ENCODE measurements at places on chromosomes 7 and 10.
A peak's percentile ranks its signal among the peaks of the same experiment; 100 is the strongest.

GRCh38 chr7:30557245-30557644 lies 37.4 kb upstream of the GARS1 start:
- DNase-seq, result no peak

- DNase-seq, result no peak
Measured at GRCh38 chr7:100785878-100786277, 41.4 kb downstream of the EPHB4 start.

DNA sequence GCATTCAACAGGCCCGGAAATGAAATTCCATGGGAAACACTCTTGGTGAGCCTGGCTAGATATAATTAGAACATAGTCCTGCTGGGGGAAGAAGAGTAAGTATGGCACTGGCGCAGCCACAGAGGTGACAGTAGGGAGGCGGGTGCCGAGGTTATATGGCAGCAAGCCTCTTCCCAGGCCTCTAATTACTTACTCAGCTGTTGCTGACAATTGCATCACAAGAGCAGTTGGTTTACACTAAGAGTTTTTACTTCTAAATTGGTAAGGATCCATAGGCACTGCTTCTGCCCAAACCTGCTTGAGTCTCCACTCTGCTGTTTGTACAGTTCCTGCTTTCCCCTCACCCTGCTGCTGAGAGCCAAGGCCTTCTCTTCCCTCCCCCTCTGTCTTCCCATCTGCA lies 93.3 kb upstream of the DUSP5 start:
- no peak for DNase-seq

DNA sequence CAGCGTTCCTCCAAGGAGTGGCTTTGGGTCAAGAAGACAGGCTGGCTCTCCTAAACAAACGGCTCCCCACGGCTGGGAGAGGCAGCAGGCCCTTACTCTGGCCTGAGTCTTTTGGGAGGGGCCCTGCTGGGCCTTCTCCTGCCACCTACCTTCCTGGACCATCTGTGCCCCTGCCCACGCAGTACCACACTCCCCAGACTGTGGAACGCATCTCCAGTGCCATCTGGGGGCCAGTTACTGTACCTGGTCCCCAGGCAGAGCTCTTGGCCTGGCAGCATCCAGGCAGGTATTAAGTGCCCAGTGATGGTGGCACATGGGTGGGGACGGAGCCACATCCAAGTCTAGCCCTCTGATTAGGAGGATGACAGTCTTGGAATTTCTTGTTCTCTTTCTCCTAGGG lies 14.4 kb downstream of the ALKBH4 start:
- peak; percentile 39 for DNase-seq

DNA sequence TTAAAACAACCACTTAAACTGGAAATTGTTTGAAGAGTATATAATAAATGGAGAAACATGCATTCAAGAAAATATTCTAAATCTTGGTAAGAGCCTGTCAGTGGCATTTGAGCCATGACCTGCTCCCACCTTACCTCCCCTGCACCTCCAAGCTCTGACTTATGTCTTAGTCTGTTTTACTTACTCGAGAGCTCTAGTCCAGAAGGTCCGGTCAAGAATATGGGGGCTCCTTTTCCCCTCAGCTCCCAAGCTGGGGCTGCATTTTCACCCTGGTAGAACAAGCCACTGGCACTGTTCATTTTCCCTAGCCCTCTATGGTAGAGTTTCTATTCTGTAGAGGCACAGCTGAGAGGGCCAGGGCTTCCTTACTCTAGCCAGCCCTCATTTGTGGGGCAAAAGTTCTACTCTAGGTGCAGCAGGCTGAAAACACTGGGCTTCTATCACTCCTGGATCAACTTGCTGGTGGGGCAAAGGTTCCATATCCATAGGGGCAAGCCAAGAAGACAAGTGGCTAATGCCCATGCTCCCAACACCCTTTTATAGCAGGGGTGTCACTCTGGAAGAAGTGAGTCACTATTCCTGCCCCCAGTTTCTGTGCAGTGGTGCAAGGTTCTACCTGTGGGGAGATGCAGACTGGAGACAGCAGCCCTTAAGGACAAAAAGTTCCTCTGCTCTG lies 40.6 kb downstream of the ZNF438 start:
- no peak for DNase-seq

- DNase-seq, result no peak
Measured at GRCh38 chr10:34148305-34148657, 666.8 kb downstream of the PARD3 start.

DNA sequence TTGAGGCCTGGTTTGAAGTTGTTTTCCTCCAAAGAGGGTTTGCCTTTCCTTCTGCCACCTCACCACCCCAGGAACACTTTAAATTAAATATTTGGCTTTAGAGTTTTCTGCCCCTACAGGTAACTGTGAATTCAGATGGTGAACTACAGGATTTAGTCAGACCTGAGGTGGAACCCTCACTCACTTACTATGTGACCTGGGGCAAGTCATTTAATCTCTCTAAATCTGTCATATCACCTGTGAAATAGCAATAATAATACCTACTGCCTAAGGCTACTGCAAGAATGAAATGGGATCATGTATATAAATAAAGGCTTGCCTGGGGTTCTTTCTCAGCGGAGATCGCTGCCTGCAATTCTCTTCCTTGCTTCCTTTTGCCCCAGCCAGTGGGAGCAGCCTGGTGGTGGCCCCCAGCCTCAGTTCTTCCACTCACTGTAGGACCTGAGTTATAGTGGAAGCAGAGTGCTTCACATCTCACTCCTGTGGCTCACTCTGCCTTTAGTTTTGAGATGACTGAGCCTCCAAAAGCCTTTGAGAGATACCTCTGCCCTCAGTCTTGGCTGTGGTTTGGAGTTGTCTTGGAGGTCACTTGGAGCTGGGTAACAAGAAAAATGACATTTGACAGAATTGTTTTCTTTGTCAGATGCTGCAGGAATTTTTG lies 6.1 kb upstream of the ANKRD2 start:
- DNase-seq, result no peak

GRCh38 chr10:68647672-68648341 lies 73.2 kb upstream of the CCAR1 start:
- no peak for DNase-seq

DNA sequence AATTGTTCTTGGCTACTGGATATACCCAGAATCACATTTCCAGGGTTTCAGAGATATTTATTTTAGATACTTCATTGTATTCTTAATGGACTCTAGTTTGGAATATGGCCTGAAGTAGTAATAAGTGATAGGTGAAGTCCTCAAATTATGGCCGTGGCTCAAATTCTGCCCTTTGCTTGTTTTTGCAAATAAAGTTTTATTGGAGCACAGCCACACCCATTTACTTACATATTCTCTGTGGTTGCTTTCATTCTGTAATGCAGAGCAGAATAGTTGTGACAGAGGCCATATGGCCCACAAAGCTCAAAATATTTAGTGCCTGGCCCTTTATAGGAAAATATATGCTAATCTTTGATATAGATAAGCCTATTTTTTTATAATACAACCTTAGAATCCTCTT lies 19.5 kb downstream of the ANLN start:
- no peak for DNase-seq

GRCh38 chr10:131271195-131271880 lies 40.2 kb downstream of the TCERG1L start:
- no peak for DNase-seq

GRCh38 chr7:110568388-110568787 lies 522.5 kb upstream of the LRRN3 start:
- no peak for DNase-seq

- no peak for DNase-seq
Measured at GRCh38 chr10:30813872-30814481, 184.4 kb upstream of the LYZL2 start.

DNA sequence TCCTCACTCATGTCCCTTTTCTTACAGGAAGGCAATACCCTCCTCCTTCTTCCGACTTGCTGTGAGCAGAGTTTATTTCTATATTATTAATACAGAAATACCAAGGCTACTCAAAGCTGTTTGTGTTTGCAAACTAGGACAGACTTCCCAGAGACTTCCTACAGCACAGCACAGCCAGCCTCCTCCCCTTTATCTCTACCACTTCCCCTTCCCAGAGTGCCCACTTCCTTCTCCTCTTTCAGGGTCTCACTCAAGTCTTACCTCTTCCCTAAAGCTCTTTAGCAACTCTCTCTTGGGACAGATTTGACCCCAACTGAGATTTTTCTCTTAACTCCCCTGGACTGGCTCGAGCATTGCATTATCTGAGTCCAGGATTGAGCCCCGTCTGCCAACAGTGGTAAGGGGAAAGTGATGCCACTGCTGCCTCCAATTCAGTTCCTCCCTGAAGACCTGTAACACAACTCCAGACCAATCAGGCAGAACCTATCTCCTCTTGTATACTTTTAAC lies 5.5 kb upstream of the LRGUK start:
- DNase-seq, result no peak

DNA sequence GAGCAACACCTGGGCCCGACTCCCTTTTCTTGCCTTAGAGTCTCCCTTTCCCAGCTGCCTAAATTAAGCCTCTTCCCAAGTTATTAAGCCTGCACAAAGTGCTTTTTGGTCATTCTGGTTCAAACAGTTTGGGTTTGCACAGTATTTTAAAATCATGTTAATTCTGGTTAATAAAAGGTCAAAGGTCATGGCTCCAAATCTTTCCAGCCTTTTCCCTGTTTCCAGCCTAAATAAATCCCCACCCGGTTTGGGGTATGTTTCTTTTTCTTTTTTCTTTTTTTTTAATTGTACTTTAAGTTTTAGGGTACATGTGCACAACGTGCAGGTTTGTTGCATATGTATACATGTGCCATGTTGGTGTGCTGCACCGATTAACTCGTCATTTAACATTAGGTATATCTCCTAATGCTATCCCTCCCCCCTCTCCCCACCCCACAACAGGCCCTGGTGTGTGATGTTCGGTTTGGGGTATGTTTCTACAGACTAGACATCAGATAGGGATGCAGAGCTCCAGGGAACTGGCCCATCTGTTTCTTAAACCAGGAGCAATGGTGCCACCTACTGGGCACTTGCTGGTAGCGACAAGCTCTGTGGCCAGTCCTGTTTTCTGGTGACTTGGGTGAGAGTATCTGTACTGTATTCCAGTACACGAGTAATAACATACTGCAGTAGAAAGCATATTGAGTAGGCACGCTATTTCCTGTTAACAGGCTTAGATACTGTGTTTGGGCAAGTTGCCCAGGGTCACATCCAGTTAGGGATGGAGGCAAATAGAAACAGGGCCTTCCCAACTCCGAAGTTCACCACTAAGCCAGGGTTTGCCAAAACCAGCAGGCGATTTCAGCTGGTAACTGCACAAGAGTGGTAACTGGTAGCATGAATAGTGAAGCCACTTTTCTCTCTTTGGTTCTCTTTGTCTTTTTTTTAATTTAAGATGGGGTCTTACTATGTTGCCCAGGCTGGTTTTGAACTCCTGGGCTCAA lies 60.6 kb upstream of the TRIM8 start:
- peak; percentile 73 for DNase-seq

- no peak for DNase-seq
Measured at GRCh38 chr10:115129752-115130151, 36.6 kb downstream of the ATRNL1 start.

DNA sequence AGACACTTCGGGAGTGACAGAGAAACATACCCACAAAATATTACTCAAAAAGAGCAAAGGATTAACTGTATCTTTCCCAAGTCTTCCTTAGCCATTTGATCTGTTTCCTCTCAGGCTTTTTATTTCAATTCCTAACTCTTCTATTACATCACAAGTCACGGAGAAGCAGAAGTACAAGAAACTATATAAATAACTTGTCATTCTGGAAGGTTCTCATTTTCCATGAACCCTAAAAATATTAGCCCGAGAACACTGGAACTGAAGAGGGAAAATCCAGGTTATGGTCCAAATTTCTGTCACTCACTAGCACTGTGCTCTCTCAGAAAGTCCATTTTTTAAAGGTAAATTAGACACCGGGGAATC lies 98.0 kb downstream of the GRB10 start:
- no peak for DNase-seq

GRCh38 chr10:125158601-125159485 lies 1.5 kb downstream of the CTBP2 start:
- no peak for DNase-seq

- DNase-seq, result no peak
Measured at GRCh38 chr10:90319188-90319914, 538.5 kb downstream of the HTR7 start.

GRCh38 chr10:128487517-128487916 lies 361.3 kb upstream of the MKI67 start:
- no peak for DNase-seq

DNA sequence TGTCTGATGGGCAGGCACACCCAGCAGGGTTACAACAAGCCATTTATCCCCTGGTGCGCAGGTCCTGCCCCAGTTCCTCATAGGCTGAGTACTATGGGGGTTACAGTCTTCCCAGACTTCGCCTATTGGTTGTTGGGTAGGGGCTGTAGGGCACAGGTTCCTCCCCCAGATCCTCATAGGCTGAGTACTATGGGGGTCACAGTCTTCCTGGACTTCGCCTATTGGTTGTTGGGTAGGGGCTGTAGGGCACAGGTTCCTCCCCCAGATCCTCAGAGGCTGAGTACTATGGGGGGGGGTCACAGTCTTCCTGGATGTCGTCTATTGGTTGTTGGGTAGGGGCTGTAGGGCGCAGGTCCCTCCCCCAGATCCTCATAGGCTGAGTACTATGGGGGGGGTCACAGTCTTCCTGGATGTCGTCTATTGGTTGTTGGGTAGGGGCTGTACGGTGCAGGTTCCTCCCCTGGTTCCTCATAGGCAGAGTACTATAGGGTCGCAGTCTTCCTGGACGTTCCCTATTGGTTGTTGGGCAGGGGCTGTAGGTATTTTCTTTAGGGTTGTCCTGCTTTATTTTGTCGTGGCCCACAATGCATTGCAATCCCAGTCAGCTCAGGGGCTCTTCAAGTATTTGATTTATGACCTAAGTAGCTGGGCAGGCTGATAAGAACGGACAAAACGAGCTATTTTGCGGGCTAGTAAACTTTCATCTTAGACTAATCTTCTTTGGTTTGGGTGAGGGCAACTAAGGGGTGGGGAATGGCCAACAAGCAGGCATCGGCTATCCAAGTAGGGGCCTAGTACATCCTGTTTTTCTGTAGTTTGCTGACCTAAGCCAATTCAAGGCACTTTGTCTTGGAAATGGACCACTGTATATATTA lies 3.4 kb downstream of the LRRC27 start:
- DNase-seq, result no peak

GRCh38 chr7:151411551-151411950 lies 1.7 kb upstream of the WDR86 start:
- no peak for DNase-seq

DNA sequence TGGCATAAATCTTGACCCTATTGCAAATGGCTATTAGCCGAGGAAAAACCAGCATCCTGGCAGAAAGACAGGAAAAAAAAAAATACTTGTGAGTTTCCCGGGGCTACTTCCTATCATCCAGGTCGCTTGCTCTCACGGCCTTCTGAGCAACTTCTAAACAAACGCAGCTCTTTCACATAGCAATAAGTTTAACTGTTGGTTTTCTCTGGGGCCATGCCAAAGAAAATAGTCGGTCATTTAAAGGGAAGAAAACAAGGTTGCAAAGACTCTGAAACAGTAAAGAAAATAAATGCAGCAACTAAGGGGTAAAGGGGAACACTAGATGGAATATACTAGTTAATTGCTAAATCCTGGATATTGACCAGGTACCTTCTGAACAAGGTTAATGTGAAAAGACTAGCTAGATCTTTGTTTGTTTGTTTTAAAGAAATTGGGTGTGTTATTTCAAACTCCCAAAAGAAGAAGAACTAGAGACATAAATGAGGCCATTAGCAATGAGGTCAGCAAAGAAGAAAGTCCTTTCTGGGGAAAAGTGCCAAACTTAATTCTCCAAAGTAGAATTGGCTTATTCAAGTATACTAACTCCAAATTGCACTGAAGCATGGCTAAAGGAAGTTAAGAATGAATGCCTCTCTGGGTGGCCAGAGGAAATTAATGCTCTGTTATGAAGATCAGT lies 54.2 kb downstream of the SLC39A12 start:
- no peak for DNase-seq

All from T follicular helper cell (primary cell).